ENCODE measurements at places on chromosomes 4 and X.

- DNase-seq = no peak
Measured at GRCh38 chrX:137945470-137945869, 379.5 kb downstream of the ZIC3 start.

- no peak for DNase-seq
Measured at GRCh38 chrX:76657499-76657898, 230.0 kb downstream of the MAGEE1 start.

GRCh38 chr4:152021788-152022438 lies 261.1 kb upstream of the GATB start:
- no peak for DNase-seq

GRCh38 chrX:38798956-38799355 lies 2.3 kb upstream of the MID1IP1 start:
- no peak for DNase-seq

DNA sequence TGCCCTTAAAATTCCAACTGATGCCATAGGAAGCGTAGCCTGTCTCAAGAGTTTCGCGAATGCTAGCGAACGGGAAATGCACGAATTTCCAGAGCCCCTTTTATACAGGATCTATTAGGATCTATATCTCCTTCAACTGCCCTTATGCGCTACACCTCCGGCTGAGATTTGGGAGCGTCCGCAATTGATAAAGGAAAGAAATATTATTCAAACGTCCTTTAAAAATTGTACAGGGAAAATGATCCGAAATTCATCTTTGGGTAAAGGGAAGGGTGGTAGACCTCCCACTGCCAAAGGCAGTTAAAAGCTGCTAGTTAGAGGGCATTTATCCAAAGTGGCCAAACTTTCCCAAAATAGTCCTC lies 609 bp downstream of the NR3C2 start:
- no peak for DNase-seq

- DNase-seq = peak; percentile 54
Measured at GRCh38 chr4:337143-337931, at the start of gene ZNF141. ZNF141 (plus strand) TSS chr4:337814; CDS start chr4:337984, 170 bp downstream.

GRCh38 chrX:26925088-26925487 lies 538.1 kb downstream of the PPP4R3C start:
- DNase-seq = no peak

GRCh38 chr4:84944947-84945346 lies 21.5 kb downstream of the WDFY3 start:
- no peak for DNase-seq

DNA sequence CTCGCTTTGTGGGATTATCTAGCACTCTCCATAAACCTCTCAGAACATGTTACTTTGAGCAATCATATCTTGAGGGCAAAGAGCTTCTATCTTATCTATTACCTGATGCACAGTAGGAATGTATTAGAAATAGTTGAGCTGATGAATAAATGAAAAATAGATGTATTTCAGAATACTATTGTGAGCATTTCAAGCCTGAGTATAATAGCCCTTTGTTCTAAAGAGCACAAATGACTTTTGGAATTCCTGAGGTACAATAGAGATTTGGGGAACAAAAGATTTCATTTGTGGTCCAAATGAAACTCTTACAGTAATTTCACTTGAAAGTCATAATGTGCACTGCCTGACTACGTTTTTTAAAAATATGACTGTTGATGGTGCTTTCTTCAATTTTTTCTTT lies 159.5 kb downstream of the UGT8 start:
- no peak for DNase-seq

DNA sequence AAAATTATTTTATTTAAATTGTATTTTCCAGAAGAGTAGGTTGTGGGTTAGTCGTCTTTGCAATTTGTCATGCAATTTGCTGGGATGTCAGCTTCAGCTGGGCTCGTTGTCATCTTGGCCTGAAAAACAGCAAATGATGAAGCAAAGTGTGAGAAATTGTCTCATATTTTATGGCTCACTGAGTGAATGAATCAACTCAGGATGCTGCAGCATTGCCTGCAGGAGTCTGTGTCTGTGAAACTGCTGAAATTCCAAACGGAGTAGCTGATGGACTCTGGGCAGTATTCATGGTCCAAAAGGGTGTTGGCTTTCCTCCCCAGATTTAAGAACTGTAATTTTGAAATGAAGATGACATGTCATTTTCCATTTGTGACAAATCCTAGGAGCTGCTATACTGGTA lies 37.2 kb downstream of the CXCL8 start:
- no peak for DNase-seq

- DNase-seq = no peak
Measured at GRCh38 chrX:47176101-47176740, 17.4 kb upstream of the UBA1 start.

DNA sequence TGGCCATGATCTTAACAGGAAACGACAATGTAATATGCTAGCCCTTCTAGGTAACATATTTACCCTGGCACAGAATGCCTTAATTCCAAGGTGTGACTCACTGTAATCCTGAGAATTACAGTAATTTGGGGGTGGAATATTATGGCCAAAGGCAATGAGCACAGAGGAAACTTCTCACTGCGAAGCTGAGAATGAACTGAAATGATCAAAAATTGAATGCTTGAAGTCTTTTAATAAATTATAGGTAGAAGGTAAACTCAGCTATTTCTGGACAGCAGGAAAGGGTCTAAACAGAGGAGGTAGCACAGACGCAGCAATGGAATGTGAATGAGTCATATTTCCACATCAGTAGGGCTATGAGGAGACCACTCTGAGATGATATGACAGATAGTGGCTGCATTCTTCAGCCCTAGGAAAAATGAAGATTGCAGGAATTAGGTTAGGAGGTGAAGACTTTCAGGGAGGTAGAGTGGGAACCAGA lies 312.6 kb downstream of the PACRGL start:
- no peak for DNase-seq

- no peak for DNase-seq
Measured at GRCh38 chrX:108211301-108211700, 119.7 kb downstream of the ATG4A start.

DNA sequence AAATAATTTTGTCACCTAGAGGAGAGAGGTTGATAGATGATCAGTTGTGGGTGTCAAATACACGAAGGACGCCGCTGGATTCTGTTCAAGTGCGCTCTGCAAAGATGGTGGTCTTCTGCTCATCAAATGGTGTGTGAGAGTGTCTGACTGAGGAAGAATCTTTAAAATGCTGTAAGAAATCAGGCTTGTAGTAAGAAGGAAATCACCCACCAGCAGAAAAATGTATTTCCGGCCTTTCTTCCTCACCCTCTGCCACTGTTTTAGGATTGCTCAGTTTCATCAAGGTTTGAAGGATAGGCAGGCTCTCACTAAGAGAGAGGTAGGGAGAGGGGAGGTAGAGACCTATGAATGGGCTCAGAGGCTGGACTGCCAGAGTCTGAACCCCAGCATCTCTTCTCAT lies 28.7 kb downstream of the RHOH start:
- DNase-seq = no peak

GRCh38 chr4:176755613-176756012 lies 37.1 kb downstream of the VEGFC start:
- no peak for DNase-seq

DNA sequence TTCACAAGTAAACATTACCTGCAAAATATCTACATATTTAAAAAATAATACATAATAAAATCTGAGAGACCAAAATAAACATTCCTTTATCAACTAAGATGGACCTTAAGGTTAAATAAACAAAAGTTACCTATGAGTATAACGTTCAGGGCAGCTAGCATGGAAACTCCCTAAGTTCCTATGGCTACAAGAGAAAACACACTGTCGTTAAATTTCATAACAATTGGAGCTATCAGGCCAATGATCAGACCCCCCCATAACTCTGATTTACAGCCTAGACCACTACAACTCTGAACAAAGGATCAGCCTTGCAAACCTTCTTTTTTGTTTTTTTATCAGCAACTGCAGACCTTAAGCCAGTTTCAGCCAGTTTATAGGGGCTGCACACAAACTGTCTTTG lies 1418.4 kb downstream of the PCDH18 start:
- DNase-seq = no peak

- no peak for DNase-seq
Measured at GRCh38 chr4:24559032-24559821, 25.1 kb downstream of the DHX15 start.

GRCh38 chrX:39823854-39824253 lies 273.9 kb downstream of the BCOR start:
- no peak for DNase-seq

DNA sequence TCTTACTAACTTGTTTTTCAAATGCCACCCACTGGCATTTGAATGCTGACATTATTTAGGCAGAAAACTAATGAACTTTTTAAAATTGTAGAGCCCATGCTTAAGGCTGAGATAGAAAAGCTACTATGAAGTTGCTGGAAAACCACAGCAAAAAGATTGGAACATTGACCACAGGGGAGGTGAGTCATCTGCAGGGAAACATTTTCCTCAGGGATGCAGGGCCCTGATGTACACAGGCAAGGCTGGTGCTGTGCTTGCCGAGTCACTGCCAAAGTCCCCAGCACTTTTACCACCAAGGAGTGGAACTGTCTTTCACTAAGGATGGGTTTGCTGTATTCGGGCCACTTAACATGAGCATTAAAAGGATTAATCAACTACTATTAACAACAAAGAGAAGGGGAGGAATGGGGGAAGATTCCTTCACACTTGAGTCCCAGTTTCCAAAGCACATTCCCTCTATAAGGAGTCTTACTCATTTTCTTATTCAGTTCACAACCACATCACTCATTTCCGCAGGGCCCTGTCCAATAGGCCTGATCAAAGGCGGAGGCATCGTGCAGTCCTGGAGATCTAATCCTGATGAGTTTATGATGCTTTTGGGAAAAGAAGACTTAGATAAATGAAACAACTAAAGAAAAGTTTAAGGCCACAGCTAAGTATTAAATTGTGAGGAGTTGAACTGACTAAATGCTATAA lies 202.9 kb upstream of the NPY2R start:
- DNase-seq = no peak

- no peak for DNase-seq
Measured at GRCh38 chrX:40570346-40571093, 10.2 kb upstream of the ATP6AP2 start.

DNA sequence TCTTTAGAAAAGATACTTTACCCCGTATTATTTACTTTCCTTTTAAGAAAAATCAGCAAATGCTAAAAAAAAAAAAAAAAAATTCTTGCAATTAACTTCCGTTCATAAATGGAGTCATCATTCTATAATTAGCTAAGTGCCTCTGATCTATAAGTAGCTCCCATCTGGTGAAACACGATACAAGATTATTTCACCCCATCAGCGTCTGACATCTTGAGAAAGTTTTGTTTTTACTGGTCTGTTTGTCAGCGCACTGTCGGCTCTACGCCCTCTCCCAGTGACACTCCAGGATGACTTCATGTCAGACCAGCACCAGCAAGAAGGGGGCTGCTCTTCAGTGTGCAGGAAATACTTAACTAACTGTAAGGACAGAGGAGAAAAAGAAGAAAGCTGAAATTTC lies 108.3 kb downstream of the AFAP1 start:
- peak; percentile 36 for DNase-seq

GRCh38 chr4:173943547-173943946 lies 339.9 kb downstream of the FBXO8 start:
- no peak for DNase-seq

GRCh38 chr4:157014621-157015591 lies 43.3 kb upstream of the PDGFC start:
- DNase-seq = peak; percentile 39

GRCh38 chrX:149004936-149005335 lies 500.2 kb downstream of the IDS start:
- no peak for DNase-seq

DNA sequence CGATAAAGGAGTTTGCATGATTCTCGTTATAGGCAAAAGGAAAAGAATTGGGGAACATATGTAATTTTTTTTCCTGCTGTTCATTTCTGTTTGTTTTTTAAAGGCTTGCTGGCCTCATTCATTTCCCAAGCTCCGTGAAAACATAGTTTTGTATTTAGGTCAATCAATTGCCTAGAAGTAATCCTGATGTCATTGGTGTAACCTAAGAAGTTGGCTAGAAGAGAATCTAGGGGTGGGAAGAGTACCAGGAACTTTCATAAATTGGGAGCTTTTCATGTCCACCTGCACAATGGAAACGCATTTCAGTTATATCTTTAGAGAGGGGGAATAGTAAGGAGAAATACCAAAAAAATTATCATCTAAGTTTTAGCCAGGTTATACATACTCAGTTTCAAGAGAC lies 3.8 kb downstream of the RAPGEF2 start:
- no peak for DNase-seq

- DNase-seq = no peak
Measured at GRCh38 chrX:72028701-72029470, 102.8 kb downstream of the RTL5 start.

DNA sequence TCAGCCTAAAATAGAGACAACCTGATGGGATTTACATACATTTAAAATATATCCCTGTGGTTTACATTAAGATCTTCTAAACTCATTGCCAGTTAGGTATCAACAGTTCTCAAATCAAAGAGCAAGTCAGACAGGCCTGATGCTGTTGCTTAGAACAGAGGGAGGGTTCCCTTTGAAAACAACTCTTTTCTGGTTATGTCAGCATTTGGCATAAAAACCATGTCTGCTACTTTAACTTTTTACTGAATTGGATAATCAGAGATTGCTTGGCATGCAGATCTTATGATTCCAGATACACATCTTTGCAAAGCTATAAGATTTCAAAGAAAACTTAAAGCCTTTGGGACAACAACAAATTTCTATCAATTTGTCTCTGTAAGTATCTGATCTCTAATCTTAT lies 140.8 kb downstream of the CPE start:
- no peak for DNase-seq

DNA sequence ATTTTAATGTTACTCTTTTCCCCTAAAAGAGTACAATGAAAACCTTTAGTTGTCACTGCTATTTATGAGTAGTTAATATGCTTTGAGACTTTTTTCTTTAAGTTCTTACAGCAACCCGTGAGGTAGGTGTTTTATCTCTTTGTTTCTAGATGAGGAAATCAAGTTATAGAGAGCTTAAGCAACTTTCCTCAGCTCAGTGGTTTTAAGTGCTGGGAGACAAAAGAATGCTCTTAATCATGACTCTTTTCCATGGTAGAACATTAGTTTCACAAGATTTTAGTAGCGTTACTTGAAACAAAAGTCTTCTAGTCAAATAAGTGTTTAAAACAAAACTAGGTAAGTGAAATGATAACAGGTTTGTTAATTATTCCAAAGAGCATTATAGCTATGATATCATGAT lies 354.7 kb upstream of the PITX2 start:
- no peak for DNase-seq

GRCh38 chrX:13742397-13743176 lies 8.0 kb downstream of the OFD1 start:
- no peak for DNase-seq

DNA sequence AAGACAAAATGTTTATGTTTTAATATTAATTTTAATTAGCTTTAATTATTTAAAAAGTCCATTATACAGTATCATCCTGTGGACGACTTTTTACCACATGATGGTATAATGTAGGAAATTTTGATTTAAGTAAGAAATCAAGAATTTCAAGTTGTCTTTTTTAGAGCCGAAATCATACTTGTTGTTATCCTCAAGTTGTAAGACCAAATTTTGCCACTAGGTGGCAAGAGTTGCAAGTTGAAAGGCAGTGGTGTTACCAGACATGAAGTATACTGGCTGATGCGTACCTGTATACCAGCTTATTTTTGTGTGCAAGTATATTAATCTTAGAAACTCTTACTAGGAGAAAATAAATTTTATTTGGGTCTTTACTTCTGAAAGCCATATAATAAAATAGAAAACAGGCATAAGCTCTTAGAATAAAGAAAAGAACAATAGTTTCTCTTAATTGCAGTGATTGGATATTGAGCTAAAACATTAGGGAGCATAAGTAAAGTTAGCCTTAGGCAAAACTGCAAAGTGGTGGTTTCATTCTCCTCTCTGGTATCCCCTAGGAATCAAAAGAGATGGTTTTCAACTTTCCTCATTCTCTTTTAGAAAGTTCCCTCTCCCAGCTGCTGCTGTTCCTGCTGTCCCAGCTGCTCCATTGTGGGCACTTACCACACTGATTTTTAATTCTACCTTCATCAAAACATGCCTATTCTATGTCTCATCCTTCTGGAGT lies 118.0 kb upstream of the WDFY3 start:
- DNase-seq = peak; percentile 65
